ENCODE measurements at places on chromosomes 13 and 19.

DNA sequence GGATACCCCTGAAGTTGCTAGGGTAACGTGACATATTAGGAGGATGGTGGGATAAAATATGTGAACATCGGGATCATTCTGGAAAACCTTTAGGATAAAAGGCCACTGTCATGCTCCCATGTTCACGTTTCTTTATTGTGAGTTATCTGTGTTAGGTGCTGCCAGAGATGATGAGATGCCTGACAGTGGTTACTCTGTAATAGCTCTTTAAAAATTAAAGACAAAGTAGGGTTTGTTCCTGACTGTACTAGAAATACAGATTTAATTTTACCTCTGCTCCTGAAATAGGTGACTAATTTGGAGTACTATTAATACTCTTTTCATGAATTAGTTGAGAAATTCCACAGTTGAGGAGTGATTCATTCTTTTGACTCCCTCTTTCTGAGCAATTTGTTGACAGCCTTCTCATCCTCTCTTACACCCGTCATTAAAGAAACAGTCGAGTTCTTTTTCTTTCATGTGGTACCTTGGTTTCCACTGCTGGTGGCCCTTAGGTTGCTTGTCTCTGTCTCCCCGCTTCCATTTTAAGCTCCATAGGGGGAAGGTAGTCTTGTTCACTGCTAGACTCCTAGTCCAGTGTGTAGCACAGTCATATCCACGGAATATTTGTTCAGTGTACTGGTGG lies 28.4 kb downstream of the SAE1 start:
- DNase-seq: no peak

DNA sequence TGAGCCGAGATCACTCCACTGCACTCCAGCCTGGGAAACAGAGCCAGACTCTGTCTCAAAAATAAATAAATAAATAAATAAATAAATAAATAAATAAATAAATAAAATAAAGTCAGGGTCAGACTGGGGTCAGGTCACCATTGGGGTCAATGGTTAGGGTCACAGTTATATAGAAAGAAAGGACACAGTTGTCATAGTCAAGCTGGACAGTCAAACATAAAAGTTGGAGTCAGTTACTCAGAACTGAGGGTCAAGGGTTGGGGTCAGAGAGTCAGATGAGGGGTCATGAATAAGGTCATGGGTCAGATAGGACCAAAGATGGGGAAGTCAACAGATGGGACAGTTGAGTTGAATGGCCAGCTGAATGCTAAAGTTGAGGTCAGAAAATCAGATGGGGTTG lies 16.7 kb upstream of the EPOR start:
- DNase-seq: no peak

- no peak for DNase-seq
Measured at GRCh38 chr19:16896146-16897028, 7.6 kb downstream of the F2RL3 start.

GRCh38 chr19:49359851-49360820 lies 2.1 kb downstream of the TEAD2 start:
- DNase-seq: no peak

DNA sequence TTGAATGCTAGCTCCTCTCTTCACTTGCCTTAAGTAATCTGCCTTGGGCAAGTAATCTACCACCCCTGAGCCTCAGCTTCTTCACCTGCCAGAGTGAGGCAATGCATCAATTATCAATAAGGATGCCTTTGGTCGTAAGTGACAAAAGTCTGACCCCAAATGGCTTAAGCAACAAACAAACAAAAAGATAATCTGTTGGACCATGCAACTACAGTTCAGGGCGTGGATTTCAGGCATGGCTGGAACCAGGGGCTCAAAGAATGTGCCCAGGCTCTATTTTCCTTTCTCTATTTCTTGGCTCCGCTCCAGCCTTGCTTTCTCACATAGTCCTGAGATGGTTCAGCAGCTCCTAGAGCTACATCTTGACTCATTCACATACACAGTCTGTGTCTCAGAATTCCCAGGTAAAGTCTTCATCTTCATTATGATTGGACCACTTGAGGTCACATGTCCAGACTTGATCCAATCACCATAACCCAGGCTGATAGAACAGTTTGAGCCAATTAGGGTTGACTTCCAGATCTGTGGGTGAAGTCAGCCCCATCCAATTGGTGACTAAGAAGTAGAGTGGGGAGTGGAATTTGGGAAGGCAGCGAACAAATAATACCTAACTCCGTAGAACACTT lies 29.6 kb downstream of the ACSBG2 start:
- no peak for DNase-seq

DNA sequence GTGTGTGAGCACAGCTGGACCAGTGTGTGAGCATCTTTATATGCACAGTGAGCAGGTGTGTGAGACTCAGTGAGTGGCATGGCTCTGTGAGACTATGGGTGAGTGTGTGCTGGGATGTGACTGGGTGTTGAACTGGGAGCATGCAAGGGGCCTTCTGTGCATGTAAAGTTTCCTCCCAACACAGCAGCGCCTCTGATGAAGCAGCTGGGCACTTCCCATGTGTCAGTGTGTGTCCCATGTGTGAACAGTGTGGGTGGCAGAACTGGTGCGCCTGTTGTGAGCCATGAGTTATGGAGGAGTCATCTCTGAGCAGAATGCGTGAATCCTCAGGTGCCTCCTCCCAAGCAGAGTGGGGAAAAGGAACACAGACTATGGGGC lies 24.1 kb downstream of the LGALS16 start:
- DNase-seq: no peak

DNA sequence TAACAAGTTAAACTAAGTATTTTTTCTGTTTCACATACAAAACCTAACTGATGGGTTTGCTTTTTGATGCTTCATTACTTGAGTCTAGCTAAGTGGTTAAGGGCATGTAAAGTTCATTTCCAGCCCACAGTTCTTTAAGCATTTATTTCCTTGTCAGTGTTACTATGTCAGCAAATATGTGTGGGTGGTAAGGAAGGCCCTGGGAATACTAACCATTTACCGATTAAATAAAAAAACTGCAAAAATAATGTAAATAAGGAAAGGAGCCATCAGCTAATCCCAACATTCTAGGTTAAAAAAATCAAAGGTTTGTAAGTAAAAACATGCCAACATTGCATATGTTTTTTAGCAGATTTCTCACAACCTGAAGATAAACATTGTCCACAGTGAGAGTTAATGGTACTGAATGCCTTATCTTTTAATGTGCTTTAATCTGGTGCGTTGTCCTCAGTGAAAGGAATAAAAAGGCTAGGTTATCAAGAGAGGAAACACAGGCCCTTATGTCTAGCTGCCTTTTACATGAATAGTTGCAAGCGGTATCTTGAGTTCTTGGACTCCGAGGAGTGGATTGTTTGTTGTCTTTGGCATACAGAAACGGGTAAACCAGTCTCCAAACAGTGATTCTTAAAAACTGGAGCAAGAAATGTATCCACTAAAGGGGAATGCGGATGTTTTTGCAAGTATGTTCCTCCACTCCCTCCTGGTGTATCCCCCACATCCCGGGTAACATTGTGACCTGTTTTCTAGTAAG lies 949.6 kb upstream of the SLC10A2 start:
- no peak for DNase-seq

GRCh38 chr13:75715601-75716523 lies 79.7 kb downstream of the LMO7 start:
- no peak for DNase-seq

DNA sequence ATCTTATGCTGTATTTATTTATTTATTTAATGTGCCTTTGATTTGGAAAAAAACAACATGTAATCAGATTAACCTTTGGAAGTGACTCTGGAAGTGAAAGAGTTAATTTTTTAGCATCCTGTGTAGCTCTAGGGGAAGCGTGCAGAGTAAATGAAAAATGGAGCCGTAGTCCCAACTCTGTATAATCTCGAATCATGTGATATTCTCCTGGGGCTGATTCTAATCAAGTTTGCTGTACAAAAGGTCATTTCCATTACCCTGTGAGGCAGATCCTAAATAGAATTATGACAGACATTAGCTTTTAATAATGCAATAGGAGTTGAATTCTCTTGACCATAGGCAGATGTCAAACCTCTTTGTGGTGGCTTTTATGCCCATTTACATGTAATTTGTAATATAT lies 238.6 kb upstream of the CSNK1A1L start:
- no peak for DNase-seq

DNA sequence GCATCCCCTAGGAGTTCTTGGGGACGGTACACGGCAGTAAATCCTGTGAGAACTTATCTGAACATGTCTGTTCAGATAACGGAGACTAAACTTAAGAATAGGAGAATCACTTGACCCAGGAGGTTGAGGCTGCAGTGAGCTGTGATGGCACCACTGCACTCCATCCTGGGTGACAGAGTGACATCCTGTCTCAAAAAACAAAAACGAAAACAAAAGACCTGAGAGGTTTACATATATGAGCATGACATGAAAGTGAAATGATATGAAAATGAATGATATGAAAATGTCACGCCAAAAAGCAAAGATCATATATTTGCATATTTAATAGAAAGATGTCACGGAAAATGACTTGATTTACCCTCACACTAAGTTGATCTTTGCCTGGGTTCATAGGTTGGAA lies 5.8 kb downstream of the ZNF175 start:
- DNase-seq: no peak

DNA sequence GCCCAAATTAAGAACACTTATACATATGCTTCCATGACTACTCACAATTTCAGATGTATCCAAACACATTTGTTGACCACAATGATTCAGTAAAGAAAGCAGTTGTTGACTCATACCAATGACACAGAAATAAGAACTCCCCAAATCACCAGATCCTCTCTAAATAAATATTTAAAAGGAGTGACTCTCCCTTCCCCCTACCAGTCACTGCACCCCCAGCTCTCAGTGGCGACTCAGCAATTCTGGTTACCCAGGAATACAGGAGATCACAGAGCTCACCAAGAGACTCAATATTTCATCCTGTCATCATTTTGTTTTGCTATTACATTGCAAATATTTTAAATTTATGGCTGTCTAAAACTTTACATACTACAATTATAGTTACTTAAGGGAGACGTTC lies 131.5 kb downstream of the RGCC start:
- DNase-seq: no peak

DNA sequence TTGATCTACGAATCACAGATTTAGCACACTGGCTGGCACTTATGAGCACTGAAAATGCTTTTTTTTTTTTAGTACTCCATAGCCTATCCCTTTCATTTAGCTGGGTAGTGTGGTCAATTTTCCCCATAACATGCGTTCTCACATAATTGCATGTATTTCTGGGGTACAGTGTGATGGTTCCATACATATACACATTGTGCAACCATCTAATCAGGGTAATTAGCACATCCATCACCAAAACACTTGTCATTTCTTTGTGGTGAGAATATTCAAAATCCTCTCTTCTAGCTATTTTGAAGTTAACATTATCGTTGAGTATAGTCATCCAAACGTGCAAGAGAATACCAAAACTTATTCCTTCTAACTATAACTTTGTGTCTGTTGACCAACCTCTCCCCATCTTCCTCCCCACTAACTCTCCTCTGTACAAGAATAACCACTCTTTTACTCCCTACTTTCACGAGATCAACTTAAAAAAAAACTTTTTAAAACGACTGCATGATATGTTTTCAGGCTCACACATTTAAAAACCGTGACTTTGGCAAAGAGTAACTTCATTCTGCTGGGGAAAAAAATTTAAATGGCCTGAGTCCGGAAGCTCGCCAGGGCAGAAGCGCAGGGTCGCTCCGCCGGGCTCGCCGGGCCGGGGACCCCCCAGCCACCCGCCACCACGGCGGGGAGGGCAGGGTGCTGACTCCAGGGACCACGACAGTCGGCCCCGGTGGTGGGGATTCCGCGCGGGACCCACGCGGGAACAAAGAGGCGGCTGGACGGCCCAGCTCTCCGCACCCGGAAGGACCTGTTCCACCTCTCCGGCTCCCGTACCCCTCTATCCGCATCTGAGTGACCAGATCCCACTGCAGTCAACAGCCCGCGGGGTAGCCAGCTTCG lies 868 bp upstream of the UBAC2 start:
- DNase-seq: no peak

DNA sequence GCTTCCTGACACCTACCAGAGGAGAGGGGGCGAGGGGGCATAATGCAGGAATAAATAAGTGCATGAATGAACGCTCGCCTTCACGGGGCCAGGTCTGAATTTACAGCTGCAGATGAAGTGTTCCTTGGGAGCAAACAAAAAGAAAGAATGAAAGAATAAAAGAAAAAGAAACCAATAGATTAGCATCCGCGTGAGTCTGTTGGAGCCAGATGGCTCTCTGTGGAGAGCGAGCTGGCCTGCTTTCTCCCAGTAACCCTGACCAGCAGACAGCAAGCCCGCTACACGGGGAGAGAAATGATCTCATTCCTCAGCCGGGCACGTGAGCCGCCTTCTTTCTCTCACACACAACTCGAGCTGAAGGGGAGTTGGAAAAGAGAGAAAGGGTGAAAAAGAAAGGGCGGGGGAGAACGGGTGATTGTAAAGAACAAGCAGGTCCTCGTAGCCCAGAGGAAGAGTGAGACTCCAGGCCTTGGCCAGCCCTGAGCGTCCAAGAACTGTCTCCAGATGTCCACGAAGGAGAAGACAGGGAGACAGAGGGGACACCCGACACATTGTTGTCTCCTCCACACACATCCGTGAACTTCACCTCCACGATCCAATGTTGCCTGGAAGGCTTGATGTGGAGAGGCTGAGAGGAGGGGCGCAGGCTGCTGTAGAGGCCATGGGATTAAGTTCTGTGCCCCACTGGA lies 81.4 kb downstream of the RNASEH2B start:
- no peak for DNase-seq

- no peak for DNase-seq
Measured at GRCh38 chr13:43433691-43434141, 353.1 kb downstream of the ENOX1 start.

DNA sequence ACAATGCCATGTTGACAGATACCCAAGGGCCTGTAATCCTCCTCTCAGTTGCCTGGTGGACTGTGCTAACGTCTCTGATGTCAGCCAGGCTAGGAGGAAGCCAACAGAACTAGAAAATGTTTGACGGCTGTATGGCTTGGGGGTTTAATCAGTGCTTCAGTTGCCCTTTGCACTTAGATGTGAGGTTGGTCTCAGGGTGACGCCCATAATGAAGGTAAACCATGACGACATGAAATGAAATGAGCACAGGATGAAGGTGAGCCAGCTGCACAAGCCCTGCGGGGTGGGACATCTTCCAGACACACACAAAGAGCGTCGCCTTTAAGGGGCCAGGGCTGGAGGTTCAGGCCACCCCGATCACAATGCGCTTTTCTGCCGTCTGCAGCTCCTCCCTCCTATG lies 127.2 kb downstream of the CRYL1 start:
- DNase-seq: no peak

DNA sequence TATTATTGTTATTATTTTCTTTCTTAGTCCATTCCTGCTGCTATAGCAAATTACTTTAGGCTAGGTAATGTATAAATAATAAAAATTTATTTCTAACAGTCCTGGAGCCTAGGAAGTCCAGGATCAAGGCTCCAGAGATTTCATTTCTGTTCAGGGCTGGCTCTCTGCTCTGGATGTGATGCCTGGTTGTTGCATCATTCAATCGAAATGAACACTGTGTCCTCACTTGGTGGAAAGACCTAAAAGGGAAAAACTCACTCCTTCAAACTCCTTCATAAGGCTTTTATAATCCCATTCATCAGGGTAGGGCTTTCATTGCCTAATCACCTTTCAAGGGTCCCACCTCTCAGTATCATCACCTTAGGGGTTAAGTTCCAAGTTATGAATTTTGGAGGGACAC lies 395.0 kb downstream of the EFNB2 start:
- DNase-seq: no peak

- DNase-seq: no peak
Measured at GRCh38 chr13:102721800-102722231, 27.0 kb upstream of the METTL21C start.
